Iris pigment epithelial cell (primary cell): ENCODE measurements at places on chromosomes 3 and 15.
A peak's percentile ranks its signal among the peaks of the same experiment; 100 is the strongest.

DNA sequence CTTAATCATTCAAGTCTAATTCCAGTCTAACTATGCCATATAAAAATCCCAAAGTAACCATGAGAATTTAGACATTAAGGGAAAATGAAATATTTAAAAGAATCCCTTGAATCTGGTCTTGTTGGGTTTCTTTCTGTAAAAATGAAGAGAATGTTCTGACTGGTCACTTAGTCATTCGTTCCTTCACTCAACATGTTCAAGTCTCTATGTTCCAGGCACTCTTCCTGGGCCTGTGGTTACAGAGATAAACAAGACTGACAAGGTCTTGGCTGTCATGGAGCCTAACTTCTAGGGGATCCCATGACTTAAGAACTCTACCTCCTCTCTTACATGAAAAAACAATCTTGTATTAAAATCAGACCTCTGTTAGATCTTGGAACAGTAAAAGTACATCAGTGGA is 638.6 kb upstream of the TBL1XR1 start:
- DNase-seq: peak; percentile 100

GRCh38 chr15:44706946-44707636 is 4.0 kb downstream of the PATL2 start:
- DNase-seq: no peak

GRCh38 chr15:88975891-88976290 is 62.7 kb upstream of the MFGE8 start:
- DNase-seq: no peak

DNA sequence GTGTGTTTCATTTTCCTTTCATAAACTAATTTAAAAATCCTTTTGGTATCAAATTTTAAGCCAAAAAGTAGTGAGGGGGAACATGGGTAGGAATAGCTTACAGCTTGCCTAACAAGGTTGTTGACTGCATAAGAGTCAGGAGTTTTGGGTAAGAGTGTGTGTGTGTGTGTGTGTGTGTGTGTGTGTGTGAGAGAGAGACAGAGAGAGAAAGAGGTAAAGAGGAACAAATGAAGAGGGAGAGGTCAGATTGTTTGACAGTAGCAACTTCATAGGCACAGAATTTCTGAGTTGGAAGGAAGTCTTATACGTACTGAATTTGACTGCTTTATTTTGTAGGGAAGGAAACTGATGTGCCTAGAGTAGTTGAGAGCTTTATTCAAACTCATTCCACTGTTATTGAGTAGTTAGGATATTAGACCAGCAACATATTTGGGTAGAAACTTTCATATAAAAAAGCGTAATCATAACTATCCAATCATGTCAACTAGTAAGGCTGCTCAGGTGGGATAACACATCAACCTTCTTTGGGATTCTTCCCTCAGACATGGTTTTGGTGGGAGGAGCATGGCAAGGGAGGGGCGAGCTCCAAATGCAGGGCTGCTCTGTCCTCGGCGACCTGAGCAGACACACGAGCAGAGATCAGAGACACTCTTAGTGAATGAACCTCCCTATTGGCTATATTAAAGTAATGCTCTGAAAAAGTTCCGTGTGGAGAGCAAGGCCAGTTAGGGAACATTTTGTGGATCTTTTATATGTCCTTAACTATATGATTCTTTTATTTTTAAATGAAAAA is 86.4 kb downstream of the LPP start:
- no peak for DNase-seq

DNA sequence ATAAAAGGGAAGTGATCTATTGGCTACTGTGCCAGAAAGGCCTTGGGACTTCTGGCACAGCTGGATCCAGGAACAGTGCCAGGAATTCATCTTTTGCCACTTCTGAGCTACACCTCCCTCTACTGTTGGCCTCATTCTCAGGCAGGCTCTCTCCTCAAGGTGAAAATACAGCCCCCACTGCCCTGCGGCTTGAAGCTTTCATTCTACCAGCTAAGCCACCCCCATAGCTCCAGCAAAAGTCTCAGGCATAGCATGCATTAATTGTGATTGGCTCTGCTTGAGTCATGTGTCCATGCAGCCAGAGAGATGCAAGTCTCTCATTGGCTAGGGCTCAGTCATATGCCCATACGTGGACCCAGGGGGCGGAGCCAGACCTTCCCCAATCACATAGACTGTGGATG is 142.4 kb downstream of the TPRA1 start:
- peak; percentile 5 for DNase-seq

DNA sequence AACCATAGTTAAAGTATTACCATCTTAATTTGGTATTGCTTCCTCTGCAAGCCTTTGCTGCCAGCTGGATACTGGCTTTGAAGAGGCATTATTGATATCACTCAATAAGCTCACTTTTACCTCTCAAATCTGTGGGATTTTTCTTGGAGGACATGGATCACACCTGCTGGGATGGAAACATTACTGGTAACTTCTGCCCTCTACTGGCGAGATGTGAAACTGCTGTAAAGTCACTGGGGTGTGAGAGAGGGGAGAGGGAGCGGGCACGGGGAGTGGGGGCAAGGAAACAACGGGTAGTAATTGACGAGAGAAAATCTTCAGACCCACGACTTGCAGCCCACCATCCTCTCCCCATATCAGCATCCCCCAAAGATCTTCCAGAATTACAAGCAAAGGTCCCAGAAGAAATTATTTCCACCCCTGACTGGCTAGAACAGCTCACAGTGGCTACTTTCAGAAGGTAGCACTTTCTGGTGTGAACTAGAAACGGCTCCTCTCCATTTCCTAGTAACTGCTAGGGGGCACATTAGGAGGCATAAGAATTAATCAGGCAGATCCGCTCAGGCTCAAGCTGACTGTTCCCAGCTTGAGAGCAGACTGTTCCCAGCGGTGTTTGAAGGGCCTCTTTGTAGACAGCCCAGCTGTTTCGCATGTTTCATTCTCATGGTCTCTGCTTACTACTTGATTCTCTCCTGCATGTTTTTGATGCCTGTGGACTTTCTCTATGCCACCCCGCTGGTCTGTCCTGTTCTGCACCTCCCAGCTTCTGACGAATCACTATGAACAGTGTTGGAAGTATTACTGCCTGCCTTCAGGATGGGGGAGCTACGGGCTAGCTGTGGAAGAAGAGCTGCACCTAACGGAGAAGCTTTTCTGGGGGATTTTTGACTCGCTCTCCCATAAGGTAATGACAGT is 230.4 kb upstream of the CHRM5 start:
- DNase-seq: no peak

DNA sequence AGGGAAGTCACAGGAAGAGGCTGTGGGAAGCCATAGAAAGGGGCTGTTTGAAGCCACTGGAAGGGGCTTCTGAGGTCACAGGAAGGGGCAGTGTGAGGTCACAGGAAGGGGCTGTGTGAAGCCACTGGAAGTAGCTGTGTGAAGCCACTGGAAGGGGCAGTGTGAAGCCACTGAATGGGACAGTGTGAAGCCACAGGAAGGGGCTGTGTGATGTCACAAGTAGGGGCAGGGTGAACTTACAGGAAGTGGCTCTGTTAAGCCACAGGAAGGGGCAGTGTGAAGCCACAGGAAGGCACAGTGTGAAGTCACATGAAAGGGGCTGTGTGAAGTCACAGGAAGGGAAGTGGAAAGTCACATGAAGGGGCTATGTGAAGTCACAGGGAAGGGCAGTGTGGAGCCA is 33.1 kb downstream of the GASK1A start:
- no peak for DNase-seq

DNA sequence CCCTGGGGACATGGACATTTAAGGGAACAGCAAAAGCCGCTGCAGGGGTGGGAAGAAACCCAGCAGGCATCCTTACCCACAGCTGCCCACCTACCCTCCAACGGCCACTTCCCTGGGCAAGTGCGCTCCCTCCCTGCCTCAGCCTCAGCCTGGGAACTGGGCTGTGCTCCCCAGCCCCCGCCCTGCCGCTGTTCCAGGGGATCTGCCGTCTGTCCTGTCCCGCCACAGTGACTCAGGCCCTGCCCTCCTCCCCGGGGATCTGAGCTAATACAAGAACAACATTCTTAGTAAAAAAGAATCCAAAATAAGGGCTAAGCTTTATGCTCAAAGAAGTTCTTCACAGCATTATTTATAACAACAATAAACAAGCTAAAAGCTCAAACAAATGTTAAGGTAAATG is 7.4 kb upstream of the IQSEC1 start:
- DNase-seq: no peak

DNA sequence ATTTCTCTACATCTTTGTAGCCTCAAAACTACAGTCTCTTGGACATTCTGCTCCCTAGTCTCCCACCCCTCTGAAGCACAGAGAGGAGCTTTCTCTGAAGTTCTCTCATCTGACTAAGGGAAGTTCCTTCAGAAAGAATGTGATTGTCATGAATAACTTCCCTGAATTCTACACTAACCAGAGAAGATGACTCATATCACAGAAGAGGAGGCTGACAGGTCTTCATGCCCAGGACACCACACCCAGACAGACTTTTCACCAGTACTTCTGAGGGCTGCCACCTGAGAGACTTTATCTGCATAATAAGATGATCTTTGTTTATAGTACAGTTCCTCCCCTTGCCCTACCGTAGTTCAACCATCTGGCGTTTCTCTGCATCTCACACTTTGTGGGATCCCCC is 52.8 kb downstream of the CDIN1 start:
- DNase-seq: peak; percentile 81

DNA sequence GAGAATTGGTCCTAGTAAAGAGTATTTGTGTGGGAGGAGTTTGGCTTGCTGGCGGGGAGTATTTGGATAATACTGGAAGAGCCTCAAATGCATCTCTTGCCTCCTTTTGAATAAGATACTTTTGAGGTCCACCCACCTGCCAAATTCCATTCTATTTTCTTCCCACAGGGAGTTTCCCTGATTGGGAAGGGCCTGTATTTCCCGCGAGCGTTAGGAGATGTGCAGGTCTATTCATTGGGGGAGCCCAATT is 406 bp upstream of the RASA2 start:
- peak; percentile 61 for DNase-seq

- no peak for DNase-seq
Measured at GRCh38 chr3:191119415-191120295, 79.4 kb upstream of the OSTN start.

DNA sequence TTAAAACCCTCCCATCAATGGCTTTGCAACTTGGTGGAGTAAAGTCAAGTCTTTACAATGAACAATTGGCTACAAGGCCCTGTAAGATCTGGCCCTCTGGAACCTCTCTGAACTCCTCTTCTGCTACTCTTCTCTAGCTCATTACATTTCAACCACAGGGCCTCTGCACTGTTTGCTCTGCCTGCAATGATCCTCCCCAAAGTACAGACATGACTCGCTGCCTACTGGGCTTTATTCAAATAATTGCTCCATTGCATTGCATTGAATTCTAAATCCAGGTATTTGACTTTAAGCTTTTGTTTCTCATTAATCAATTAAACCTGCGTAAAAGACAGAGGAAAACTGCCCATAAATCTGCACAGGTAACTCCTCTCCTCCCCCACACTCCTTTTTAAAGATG is 96.7 kb downstream of the CD47 start:
- DNase-seq: no peak

DNA sequence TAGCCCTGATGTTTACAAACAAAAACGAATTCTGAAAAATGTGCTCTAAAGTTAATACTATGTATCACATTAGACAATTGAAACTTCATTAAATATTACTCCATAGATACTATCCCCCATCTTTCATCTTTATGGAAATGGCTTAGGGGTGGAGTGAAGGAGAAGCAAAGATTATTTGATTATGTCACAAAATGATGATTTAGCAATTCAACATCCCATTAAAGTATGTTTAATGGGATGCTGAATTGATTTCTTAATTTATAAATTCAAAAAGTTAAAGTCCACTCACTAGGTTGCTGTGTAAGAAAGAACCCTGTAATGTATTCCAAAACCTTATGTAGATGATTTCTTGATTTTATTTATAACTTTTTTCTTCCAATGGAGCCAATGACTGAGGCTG is 201.1 kb downstream of the WDR72 start:
- no peak for DNase-seq

DNA sequence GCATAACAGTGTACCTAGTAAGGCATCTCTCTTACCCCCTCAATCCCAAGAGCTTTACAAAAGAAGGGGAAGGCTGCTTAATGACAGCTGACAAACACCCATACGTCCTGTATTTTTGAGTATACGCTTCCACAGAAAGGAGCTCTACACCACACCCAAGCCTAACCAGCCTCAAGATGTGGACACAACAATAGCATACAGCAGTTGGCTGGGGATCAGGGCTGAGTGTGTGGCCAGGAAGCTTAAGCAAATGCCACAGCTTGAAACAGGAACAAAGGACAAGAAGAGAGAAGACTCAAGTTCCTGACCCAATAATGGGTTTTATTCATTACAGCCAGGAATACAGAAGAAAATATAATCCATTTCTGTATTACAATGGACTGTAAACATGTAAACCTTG is 6.9 kb downstream of the HEXA start:
- DNase-seq: no peak

- peak; percentile 44 for DNase-seq
Measured at GRCh38 chr3:188046561-188047211, 107.3 kb upstream of the LPP start.

- no peak for DNase-seq
Measured at GRCh38 chr3:150635076-150635475, 32.0 kb downstream of the SELENOT start.

DNA sequence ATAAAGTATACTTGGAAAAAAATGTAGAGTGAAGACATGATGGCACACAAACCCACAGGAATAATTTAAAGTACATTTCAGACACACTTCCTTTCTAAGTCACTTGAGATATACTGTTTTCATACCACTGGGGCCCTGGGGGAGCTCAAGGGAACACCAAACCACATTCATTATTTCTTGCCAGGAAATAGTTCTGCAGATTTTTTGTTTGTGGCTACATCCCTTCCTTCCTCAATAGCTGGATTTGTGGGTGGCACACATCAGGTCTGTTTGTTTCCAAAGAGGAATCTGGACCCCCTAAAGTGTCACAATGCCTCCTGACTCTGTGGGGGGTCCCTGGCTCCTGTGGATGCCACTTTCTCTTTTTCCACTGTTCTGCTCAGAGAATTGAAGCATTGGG is 153.5 kb upstream of the COL8A1 start:
- DNase-seq: peak; percentile 84

DNA sequence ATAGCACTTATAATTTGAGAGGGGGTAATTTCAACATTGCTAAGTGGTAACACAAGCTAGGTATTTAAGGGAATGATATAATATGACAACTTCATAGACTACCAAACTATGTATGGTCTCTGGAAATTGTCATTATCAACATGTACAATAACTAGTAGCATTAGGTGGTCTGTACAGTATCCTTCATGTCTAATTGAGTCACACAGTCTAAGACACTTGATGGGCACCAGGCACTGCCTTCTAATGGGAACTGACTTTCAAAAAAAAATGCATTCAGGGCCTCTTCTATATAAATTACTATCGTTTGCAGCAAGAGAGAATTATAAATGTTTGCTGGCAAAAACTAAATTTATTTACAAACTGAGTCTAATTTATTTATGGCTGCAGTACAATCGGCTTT is 271.8 kb downstream of the MECOM start:
- no peak for DNase-seq

- DNase-seq: peak; percentile 54
Measured at GRCh38 chr15:80436511-80437307, 32.5 kb downstream of the ARNT2 start.
